Right hindlimb (tissue), 1 donor: ENCODE measurements at places on chromosomes 2 and 18.

DNA sequence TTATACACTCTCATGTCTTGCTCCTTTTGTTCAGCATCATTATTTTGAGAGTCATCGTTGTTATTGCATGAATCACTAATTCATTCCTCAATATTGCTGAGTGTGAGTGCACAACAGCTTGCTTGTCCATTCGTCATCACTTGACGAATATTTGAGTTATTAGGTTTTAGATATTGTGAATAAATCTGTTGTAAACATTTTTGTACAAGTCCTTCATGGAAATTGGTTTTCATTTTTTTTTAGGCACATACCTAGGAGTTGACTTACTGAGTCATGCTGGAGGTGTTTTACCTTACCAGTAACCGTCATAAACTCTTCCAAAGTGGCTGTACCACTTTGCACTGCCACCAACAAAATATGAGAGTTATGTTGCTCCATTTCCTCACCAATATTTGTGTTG, 84.2 kb upstream of the NCK2 start:
- no peak for DNase-seq

DNA sequence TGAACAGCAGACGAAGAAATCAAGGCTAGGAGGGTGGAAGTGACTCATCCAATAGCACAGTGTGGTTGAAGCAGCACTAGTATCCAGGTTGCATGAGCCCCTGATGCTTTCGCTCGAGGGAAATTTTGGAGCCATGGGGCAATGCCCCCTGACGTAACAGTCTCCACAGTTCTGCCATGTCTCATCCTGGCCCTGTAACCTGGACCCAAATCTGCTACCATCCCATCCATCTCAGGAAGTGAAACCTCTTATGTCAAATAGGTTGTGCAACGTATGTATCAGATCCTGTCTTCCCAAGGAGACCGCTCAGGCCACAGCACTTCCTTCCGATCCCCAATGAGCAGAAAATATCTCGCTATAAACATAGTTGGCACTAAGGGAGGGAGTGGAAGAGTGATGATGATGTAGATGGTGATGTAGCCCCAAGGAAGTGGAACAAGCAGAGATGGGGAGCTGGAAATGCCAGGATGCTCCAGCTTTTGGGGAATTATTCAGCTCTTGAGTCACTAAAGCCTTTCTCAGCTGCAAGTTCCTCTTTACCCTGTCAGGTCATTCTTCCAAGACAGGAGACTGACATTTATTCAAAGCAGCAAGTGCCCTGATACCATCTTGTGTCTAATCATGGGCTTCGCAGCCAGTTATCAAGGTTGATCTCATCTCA, 3.0 kb upstream of the IL1B start:
- no peak for DNase-seq

DNA sequence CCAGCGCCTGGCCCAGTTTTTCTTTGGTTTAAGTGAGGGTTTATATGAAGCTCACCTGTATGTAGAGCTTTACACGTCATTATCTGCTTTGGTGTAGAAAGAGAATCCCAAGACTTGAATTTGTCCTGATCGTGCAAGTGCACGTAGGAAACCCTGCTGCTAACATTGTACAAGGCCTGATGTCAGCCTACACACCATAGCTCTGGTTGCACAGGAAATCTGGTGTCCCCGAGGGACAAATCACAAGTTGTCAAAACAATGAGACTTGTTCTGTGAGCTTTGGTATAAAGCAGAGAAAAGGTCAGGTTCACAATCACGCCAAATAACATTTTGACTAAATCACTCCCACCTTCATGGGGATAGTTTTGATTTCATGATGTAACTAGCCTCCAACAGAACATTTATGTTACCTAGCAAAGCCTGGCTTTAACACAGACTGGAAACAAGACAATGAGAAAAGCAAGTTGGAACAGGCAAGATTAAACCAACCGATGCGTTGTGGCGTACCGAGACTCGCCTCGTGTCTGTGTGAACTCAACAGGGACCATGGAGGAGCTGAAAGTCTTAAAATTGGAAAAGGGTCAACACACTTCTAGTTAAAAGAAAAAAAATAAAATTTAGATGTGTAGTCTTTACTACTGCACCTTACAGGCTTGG, 41.4 kb downstream of the ZAP70 start:
- no peak for DNase-seq

GRCh38 chr2:57330447-57330846, 716.2 kb upstream of the VRK2 start:
- no peak for DNase-seq

DNA sequence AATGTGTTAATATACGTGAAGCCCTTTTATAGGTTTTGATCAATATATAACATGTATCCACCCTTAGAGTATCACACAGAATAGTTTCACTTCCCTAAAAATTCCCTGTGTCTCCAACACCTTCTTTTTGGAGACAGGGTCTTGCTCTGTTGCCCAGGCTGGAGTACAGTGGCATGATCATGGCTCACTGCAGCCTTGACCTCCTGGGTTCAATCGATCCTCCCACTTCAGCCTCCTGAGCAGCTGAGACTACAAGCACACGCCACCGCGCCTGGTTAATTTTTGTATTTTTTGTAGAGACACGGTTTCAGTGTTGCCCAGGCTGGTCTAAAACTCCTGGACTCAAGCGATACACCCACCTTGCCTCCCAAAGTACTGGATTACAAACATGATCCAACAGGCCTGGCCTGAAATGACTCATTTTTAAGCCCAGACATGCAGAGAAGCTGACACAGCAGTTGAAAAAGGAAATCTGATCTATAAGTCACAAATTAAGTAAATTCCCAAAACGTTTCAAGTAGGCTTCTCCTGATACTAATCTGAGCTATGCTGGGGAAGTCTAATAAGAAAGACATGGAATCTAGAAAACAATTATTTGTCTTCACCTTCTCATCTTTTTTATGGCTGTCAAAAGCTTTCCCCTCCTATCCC, 2.9 kb downstream of the DUSP11 start:
- no peak for DNase-seq
